ENCODE measurements at places on chromosomes 11 and 22.

DNA sequence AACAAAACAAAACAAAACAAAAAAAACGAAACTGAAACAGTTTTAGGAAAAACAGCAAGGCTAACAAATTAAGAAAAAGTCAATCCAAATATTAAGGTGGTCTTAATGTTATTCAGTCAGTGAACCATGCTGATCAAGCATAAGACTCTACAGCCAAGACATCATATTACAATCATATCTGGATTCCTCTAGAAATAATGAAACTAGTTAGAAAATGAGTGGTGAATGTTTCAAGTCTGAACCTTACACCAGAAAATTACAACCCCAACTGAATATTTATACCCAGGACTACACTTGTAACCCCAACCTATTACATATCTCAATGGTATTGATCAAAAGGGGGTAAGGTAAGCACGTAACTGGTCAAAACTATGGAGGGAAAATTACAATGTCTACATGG lies 48.8 kb downstream of the ACAT1 start:
- DNase-seq, result no peak

DNA sequence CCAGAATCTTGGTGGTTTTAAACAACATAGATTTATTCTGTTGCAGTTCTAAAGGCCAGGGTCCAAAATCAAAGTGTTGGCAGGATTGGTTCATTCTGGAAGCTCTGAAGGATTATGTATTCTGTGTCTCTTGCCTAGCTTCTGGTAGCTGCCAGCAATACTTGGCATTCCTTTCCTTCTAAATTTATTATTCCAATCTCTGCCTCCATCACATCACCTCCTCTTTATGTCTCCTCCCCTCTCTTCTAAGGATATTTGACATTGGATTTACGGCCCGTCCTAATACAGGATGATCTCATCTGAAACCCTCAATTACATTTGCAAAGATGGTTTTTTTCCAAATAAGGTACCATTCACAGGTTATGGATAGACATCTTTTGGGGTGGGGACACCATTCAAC lies 186.5 kb downstream of the SBF2 start:
- DNase-seq, result no peak

DNA sequence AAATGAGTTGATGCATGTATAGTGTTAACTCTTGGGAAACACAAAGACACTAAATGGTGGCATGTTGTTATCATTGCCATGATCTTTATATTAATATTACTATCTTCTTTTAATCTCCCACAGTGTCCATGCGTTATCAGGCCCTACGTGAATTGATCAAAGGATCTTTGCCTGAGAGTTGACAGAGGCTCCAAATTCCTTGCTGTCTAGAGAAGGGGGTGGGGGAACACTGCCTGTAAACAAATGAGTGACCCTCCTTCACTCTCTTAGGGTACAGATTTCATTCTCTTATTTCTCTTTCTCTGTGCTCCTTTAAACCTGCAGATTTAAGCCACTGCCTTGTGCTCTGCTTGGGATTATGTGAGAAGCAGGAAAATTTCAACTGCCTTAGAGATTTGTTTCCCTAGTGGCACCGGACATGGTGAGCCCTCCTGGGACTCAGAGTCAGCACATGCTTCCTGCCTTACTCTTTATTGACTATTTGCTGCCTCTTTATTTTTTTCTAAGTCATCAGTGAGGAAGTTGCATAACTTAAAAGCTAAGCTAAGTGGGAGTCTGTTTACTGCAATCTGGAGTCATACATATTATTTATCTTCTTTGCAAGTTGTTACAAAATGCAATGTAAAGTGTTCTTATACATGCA lies 122.9 kb downstream of the MAML2 start:
- DNase-seq, result peak; percentile 44

DNA sequence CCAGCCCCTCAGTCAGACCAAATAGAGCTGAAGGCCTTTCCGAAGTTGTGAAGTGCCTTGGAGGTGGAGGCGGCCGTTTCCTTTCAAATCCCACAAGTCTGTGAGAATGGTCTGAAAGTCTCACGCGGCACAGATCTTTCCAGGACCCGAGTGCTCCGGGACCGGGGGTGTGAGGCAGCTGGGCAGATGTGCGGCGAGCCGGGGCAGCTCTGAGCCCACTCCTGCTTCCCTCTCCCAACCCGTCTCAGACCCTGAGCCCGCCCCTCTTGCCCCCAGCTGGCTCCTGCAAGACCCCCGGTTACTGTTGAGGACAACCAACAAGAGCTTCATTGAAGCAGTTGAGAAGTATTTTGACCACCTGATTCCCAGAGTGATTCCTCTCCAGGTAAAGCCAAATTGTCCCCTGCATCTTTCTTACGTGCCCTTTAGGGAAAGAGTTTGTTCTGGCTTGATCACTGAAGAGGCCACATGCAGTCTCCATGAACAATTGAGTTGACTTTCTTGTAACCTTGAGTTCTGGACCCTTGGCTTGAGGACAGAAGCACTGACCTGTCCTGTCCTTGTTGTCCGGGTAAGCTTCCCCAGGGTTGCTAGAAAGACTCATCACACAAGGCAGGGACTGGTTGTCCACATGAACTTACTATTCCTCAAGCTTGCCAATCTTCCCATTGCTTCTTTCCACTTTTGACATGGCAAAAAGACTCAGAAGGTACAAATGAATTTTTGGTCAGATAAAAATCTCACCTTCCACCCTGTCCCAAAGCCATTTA lies 7.5 kb downstream of the GLB1L3 start:
- no peak for DNase-seq

- DNase-seq, result no peak
Observed at GRCh38 chr11:17353821-17354600, 2.4 kb downstream of the NCR3LG1 start.

- DNase-seq, result no peak
Observed at GRCh38 chr11:132471466-132471865, 1060.8 kb downstream of the OPCML start.

DNA sequence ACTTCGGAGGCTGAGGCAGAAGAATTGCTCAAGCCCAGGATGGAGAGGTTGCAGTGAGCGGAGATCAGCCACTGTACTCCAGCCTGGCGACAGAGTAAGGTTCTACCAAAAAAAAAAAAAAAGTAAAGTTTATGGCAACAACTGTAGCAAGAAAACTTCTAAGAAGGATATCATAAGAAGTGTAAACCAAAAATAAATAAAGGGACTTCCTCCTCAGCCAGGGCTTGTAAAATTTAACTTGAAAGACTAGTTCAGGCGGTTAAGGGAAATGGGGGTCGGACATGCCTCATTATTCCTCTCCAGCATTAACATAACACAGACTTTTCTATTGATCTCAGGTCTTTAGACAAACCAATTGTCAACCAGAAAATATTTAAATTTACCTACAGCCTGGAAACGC lies 2.5 kb upstream of the OR5M11 start:
- DNase-seq, result no peak

GRCh38 chr11:90113541-90113940 lies 20.9 kb upstream of the NAALAD2 start:
- DNase-seq, result no peak

- DNase-seq, result peak; percentile 28
Observed at GRCh38 chr22:36238373-36239149, 766 bp downstream of the APOL2 start.

GRCh38 chr11:94433049-94433448 lies 31.8 kb upstream of the GPR83 start:
- no peak for DNase-seq

DNA sequence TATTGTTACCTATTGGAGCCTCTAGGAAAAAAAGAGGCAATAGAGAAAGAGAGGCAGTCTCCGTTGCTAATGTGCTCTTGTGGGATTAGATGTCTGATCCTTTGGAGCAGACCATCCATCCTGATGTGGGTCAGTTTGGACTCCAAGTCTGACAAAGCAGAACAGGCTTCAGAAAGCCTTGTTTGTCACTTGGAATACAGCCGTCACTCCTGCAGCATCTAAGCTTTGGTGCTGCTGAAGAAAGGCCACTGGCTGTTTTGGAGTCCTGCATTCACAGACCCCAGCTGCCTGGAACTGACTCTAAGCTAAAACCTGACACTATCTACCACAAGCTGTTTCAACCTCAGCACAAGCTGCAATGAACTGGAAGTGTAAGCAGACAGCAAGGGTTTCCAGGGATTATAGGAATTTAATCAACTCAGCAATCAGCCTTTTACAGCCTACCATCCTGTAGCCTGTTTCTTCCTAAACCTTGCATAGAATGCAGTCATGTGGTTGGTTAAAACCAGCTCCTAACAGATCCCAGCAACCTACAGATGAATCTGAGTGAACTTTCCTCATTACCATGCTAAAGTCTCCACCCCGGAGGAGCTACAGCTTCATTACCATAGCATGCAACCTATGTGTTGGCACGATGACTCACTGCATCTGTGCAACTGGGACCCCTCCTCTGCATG lies 3.7 kb upstream of the PLAAT4 start:
- no peak for DNase-seq

DNA sequence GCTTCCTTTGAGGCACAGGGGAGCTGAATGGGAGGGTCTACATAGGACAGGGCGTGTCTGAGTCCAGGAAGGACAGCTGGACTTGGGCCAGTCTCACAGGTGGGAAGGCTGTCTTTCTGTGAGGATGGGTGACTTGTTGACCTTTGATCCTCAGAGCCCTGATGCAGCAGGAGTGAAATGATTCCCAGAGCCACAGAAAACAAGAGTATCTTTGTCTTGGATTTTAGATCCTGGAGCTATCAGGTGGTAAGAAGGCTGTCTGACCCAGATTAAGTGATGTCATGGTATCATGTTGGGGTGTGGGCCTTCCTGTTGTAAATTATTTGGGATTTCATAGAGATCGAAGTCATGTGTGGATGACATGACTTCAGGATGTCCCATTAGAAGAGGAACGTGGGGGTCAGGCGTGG lies 15.0 kb downstream of the PTPRJ start:
- DNase-seq, result no peak

- peak; percentile 26 for DNase-seq
Observed at GRCh38 chr22:43481568-43482317, 69.9 kb downstream of the MPPED1 start.

DNA sequence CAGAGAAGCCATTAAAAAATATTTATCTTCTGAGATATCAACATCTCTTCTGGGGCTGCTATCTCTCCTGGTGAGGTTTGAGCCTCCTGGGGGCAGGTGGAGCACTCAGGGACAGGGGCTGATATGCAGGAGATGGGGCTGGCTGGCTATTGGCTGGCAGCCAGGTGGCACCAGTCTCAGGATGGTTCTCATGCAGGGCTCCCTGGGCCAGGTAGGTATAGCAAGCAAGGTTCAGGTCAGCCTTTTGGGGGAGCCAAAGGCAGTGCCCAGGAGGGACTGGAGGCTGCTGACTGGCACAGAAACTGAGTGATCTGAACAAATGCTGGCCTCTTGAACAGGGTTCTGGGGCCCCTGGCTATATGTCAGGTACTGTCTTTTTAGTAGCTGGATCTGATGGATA lies 29.7 kb upstream of the EMSY start:
- DNase-seq, result no peak

DNA sequence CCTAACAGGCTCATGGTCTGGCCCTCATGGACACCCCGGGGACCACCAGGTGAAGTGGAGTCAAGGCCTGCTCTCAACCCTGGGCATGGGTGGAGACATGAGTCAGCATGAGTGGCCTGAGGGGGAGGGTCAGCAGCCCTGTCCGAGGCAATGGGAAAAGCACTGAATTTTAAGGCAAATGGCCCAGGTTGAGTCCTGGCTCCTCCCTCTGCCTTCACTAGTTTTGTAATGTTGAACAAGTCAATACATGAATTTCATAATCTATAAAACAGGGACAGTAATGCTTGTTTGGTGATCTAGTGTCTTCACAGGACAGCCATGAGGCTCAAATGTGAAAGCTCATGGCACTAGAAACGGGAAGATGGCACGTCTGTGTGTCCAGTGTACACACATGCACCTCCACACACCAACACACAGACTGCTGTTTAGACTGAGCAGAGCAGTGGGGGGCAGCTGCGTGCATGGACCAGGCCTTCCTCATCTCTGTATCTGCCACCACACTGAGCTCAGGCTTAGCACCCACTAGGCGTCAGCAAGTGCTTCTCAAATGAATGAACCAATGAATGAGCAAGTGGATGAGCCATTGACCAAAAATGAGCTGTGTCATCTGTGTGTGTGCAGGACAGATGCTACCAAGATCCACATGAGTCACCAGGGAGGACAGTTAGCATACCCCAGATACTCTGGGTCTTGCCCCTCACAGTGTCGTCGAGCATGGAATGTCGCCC lies 63.4 kb downstream of the NRXN2 start:
- no peak for DNase-seq

DNA sequence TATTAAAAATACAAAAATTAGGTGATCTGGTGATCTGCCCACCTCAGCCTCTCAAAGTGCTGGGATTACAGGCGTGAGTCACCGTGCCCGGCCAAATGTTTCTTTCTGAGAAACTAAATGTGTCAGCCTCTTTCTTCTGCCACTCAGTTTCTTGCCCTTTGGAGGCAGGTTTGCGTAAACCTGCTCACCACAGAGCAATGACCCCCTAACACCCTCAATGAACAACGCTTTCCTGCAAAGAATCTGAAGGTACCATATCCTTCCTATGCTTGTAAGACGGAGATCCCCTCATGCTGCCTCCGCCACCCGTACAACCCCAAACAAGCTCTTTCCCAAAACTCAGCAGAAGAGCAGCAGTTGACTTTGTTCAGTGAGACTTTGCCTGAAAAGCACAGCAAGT lies 38.7 kb upstream of the TTLL12 start:
- DNase-seq, result no peak

GRCh38 chr22:42202669-42203068 lies 67.8 kb downstream of the TCF20 start:
- peak; percentile 67 for DNase-seq

DNA sequence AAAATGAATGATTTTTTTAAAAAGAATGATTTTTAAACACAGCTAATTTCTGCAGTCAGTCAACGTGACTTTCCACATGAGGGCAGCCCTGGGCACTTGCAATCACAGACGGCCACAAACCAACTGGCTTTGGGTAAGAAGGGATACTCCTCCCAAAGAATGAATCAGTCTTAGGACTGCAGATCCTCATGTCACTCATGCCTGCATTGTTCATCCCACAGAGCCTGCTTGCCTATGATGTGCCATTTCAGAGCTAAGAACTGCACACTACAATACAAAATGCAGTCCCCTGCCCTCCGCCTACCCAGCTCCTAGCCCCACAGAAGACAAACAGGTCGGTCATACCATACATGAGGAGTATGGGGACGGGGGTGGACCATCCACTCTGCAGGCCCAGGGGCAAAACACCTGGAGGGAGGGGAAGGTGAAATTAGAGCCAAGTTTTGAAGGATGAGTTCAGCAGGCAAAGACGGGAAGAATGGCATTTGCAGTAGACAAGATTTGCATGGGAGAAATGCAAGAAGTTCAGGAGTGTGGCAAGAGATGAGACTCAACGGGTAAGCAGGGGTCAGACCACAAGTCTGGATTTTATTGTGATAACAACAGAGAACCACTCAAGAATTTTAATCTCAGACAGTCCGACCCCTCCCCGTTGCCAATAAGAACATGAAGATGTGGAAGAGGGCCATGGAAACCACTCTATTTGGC lies 24.7 kb downstream of the PACSIN2 start:
- no peak for DNase-seq

DNA sequence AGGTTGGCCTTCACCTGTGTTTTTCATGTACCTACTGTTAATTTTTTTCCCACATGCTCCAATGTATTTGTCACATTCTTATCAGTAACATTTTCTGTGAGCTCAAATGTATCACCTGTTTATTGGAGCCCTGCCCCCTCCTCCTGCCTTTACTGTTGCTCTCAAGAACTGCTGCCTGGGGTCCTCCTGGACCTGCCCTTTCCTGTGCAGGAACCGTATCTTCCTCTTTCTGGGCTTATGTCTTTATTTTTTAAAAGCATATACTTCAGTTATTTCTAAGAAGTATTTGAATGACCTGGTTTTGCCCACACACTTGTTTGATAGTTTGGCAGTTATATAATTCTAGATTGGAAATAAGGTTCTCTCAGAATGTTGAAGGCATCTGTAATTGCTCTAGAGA lies 5.9 kb downstream of the FAM118B start:
- no peak for DNase-seq

Measured in CD4-positive, alpha-beta T cell treated with Interleukin-6 for 4 hours (primary cell).